A673 (cell line): ENCODE measurements at places on chromosomes 2 and 18.

GRCh38 chr2:9407363-9407811, 15.9 kb downstream of the ITGB1BP1 start:
- DNase-seq: no peak

DNA sequence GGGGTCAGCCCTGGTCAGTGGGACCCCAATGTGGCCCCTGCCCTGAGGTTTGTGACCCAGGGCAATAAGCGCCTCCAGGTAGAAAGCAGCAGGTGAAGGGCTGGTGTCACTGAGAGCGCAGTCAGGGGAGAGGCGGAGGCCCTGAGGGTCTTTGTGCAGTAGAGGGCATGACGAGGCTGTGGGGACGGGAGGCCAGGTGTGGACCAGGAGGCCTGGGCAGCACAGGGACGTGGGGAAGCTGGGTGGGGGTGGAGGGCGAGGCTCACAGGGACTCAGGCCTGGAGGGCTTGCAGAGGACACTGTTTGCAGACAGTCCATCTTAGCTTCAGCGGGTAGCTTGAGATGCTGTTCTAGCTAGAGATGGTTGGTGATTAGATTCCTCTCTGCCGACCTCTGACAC, 32.0 kb downstream of the TRAF3IP1 start:
- DNase-seq: no peak

GRCh38 chr18:36185157-36185556, 2.1 kb upstream of the MOCOS start:
- DNase-seq: no peak

DNA sequence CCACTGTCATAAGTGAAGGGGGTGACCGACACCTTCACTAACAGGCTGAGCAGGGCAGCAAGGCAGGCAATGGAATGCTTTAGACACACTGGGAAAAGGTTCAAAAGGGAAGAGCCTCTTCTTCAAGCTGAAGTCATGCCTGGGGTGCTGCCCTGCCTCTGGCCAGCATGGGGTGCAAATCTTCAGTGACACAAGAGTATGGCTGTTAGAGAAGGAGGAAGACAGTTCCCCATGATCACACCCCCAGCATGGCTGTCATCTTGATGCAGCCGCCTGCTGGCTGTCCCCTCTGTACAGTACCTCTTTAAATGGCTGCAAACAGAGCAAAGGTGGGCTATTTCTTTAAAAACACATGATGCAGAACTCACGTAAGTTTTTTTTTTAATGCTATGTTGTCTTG, 71.9 kb downstream of the INPP4A start:
- DNase-seq: no peak

- no peak for DNase-seq
These were observed 81.0 kb upstream of the EPAS1 start for GRCh38 chr2:46216213-46216612.

- DNase-seq: peak; percentile 51
These were observed 23.1 kb upstream of the DSG3 start for GRCh38 chr18:31424383-31424988.

DNA sequence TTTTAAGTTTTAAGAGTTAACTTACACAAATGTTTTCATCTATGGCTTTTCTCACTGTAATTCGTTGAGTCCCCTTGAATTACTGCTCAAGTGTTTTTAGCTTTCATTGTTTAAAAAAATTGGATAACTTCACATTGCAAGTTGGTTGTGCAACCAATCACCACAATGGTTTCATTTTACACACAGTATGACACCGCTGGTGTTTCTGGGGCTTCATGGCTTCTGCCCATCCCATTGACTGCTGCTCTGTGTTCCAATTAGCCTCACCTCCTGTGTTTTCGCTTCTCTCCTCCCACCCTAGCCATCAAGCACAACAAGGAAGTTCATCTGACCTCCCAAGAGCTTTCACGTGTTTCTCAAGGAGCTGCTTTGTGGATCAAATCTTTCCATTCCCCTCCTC, 199.1 kb upstream of the CHAC2 start:
- DNase-seq: peak; percentile 26

DNA sequence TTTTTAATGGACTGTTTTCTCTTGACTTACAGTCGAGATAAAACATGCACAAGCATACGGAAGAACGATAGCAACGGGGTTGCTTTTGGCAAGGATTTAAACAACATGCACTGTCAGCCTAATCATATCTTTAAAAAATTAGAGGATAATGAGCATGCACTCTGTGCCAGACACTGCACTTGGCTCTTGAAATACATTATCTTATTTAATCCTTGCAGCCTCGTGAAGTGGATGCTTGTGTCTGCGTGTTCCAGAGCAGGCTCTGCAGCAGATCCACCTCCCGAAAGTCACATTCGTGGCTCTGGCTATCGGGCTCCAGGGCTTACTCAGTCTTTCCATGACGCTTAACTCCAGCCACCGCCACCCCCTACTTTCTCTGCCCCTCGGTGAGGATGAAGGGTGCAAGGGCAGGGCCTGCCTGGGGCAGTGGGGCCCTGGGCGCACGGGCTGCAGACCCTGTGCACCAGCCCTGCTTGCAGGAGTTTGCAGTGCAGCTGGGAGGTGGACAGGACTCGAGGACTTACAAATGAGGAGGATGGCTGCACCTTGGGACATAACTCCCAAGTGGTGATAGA, 61.7 kb downstream of the ACKR3 start:
- no peak for DNase-seq

GRCh38 chr18:48780201-48780912, 170.4 kb downstream of the SMAD7 start:
- DNase-seq: no peak

GRCh38 chr2:23381485-23381884, 3.5 kb upstream of the KLHL29 start:
- no peak for DNase-seq

- no peak for DNase-seq
These were observed 140.8 kb downstream of the BCL11A start for GRCh38 chr2:60412620-60413019.

- DNase-seq: no peak
These were observed 47.4 kb upstream of the BIN1 start for GRCh38 chr2:127154396-127154795.

DNA sequence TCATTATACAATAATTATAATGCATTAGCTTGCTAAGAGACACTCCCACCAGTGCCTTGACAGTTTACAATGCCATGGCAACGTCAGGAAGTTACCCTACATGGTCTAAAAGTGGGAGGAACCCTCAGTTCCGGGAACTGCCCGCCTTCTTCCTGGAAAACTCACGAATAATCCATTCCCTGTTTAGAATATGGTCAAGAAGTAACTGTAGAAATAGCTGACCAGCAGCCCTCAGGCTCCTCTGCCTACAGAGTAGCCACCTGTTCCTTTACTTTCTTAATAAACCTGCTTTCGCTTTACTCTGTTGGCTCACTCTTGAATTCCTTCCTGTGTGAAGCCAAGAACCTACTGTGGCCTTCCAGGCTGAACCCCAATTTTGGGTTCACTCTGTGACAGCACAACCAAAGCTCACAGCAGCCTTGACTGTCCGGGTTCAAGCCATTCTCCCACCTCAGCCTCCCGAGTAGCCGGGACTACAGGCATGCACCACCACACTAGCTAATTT, 20.0 kb upstream of the PTPN2 start:
- peak; percentile 31 for DNase-seq

DNA sequence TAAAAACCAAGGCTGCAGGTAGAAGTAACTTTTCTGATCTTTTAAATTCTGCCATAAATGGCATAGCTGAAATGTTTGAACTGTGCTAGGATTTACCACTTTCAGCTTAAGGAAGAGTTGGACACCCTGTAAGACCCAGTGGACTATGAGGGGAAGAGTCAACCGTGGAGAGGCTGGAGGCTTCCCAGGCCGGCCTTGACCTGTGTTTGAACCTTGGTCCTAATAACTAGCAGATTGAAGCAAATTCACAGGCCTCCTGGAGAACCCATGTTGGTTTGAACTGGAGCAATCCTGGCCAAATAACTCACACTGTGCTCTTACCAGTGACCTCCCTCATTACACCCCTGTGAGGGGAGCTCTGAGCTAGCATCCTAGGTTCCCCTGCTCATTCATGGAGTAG, 87.2 kb upstream of the ALPP start:
- DNase-seq: no peak

DNA sequence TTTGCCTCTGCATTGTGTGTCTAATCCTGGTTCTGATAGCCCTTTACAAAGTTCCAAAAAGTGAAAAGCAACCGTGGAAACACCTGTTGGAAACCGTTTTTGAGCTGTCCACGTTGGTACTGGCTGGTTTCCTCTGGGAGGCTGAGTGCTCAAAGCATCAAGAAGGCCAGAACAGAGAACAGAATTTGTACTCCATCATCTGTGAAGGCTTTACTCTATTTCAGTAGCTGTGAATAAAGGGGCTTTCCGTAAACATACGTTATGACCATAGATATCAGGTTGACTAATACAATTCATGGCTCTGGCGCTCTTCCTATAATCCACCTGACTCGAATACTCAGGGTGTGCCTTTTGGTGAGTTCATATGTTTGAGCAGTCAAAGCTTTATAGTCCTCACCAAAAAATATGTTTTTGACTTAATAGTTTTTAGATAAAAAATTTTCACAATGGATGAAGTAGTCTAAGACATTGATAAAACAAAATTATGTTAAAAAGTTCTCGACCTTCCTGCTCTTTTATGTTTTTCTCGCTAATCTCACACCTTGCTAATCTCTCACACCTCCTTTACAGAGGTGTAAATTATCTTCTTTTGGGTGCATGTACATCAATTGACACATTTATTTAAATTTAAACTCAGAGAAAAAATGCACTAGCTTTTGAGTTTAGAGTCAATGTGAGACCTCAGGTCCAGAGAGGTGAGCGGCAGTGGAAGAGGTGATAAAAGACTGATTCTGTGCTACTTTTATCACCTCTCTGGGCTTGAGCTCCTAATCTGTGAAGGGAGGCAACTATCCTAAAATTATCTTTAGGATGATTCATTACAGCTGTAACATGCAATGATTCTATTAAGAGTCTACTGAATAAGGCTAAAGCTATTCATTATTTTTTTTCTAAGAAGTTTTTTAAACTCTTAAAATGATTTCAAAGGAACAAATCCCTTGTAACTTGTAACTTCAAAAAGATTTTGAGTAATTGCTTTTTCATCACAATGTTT, 65.3 kb downstream of the CXCR4 start:
- DNase-seq: no peak

GRCh38 chr2:156982615-156983014, 274.9 kb upstream of the GALNT5 start:
- DNase-seq: no peak

- no peak for DNase-seq
These were observed 90.6 kb downstream of the USP34 start for GRCh38 chr2:61380056-61380881.

GRCh38 chr2:65320042-65320725, 92.6 kb downstream of the ACTR2 start:
- peak; percentile 29 for DNase-seq

DNA sequence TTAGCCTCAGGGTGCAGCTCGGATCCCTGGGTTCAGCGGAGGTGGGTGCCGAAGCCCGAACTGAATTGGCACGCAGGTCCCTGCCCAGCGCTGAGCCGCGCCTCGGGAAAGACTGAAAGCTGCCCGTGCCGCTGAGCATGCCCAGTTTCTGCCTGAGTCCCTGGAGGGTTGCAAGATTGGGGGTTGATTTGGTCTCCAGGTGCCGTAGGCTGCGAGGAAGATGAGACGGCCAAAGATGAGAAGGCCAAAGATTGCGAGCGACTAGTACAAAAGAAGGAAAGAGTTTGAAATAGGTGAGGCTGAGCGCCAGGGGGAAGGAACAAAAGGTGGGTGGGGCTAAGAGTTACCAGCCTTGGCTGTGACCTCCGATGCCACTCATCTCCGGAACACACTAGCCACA, 852 bp upstream of the KCNH7 start:
- DNase-seq: no peak

- DNase-seq: no peak
These were observed 447 bp upstream of the MRPL19 start for GRCh38 chr2:75646090-75646582.

GRCh38 chr2:188848887-188849435, 125.2 kb upstream of the COL3A1 start:
- peak; percentile 7 for DNase-seq

GRCh38 chr2:52659546-52659945, 1108.1 kb upstream of the CHAC2 start:
- DNase-seq: no peak

DNA sequence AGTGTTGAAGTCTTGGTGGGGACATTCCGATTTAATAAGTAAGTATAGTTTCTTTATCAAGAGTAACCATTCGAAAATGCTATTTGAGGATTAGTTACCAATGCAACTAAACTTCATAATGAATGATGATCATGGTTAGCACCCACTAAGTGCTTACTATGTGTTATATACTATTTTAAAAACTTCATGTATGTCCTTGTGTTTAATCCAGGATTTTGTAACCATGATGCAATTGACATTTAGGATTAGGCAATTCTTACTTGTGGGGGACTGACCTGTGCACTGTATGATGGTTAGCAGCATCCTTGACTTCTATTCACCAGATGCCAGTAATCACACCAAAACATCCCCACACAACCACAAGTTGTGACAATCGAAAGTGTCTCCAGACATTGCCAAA, 859.9 kb upstream of the FSHR start:
- no peak for DNase-seq

- no peak for DNase-seq
These were observed 105.1 kb downstream of the TTC27 start for GRCh38 chr2:32732912-32733472.

DNA sequence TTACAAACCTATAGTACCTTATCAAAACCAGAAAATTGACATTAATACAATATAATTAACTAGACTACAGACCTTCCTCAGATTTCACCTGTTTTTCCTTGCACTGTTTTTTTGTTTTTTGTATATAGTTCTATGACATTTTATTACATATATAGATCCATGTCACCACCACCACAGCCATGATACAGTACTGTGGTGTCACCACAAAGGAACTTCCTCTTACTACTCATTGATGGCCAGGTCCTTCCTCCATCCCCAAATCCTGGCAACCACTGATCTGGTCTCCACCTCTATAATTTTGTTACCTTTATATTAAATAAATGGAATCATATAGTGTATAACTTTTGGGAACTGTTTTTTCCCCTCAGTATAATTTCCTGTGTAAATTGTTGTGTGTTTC, 19.4 kb upstream of the ATP6V1B1 start:
- DNase-seq: no peak

GRCh38 chr2:72796766-72797165, 29.1 kb downstream of the EXOC6B start:
- DNase-seq: no peak

DNA sequence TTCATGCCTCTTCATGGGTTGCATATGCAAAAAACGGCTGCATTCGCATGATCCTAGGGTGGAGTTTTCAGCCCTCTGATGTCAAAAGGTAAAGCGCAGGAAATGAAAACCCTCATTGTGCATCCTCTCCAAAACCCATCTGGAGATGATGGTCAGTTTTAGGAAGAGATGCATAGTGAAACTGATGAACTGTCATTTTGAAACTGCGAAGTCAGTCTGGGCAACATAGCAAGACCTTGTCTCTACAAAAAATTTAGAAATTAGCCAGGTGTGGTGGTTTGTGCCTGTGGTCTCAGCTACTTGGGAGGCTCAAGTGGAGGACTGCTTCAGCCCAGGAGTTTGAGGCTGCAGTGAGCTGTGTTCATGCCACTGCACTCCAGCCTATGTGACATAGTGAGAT, 2.5 kb upstream of the TTLL4 start:
- no peak for DNase-seq

GRCh38 chr2:118970396-118971135, 28.6 kb downstream of the MARCO start:
- DNase-seq: no peak

GRCh38 chr18:2994603-2995432, 18.1 kb downstream of the LPIN2 start:
- DNase-seq: peak; percentile 73
